Astrocyte of the spinal cord (primary cell): ENCODE measurements at places on chromosomes 13 and 19.

GRCh38 chr13:113577881-113578435 lies 6.6 kb upstream of the TFDP1 start:
- DNase-seq: no peak

DNA sequence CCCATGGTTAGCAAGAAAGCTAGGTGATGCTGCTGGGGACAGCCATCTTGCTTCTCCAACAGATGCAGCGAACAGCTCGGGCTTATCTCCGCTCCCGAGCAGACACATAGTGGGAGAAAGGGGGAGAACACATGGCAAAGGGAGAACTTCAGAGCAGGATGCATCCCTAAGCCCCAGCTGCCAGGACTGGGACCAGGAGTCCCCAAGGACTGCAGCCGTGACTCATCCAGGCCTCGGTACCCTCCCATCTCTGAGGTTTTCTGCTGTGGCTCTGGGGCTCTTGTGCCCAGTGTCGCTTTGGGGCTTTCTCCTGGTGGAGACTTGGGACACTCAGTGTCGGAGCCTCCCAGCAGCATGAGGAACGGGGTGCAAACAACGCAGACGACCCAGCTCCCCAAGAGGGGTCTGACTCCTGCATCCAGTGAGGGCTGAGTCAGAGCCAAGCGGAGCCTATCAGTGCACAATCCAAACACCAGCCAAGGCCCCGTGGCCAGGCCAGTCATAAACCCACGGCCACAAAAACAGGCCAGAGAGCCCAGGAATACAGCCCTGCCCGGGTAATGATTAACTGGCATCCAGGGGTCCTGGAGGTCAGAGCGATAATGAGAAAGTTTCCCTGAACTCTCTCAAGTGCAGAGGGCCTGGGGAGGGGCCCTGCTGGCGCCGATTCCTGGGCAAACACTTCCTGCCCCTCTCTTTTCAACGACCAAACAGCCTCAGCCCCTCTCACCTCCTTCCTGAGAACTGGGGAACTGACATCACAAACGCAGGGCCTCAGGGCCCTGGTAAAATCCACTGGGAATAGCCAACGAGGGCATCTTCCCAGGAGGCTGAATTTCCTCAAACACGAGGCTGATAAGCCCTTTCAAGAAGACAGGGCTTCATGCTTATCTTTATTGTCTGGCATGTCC lies 202.9 kb downstream of the USP12 start:
- no peak for DNase-seq

GRCh38 chr13:51603716-51604115 lies 19.5 kb downstream of the WDFY2 start:
- no peak for DNase-seq

- no peak for DNase-seq
These were observed 14.0 kb downstream of the CEACAM16 start for GRCh38 chr19:44712864-44713515.

GRCh38 chr13:74202129-74202813 lies 68.1 kb upstream of the KLF12 start:
- no peak for DNase-seq

GRCh38 chr13:78183732-78184131 lies 265.1 kb upstream of the EDNRB start:
- DNase-seq: no peak

GRCh38 chr19:19342086-19343015 lies 21.7 kb downstream of the MAU2 start:
- DNase-seq: peak; percentile 50

- no peak for DNase-seq
These were observed 61.0 kb downstream of the ING1 start for GRCh38 chr13:110774490-110774889.

DNA sequence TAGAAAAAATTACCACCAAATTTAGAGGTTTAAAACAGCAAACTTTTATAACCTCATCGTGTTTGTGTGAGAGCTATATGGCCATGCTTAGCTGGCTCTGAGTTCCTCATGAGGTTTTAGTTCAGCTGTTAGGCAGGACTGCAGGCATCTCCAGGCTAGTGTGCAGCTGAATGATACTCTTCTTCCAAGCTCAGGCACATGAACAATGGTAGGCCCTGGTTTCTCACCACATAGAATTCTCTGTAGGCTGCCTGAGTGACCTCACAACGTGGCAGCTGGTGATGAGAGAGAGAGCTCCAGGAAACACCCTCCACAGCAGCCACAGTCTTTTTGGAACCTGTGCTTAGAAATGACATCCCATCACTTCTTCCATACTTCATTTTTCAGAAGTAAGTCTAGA lies 540.6 kb upstream of the MIR17HG start:
- DNase-seq: no peak

- peak; percentile 30 for DNase-seq
These were observed 1.2 kb downstream of the KL start for GRCh38 chr13:33017323-33017929.

DNA sequence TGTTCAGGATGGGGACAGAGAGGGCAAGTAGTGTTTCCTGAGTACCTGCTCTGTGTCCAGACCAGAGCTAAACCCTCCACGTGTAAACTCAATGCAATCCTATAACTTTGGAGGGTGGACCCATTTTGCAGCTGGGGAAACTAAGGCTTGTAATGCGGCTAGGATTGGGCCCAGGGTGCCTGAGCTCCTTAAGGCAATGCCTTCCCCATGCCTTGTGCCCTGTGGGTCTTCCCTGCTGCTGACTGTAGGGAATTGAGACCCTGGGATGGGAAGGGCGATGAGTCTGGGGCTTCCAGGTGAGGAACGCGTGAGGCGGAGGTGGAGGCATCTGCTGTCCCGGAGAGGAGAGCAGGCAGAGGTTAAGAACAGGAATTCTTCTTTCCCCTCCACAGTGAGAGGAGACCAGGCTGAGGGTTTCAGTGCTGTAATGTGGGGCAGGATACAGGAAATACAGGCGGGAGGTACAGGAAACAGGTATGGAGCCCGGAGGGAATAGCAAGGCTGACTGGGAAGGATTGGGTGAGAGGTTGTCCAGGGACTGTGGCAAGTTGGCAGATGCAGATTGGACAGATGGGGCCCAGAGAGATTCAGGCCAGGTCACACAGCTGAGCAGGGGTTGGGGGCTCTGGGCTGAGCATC lies 19.2 kb downstream of the SLC27A1 start:
- DNase-seq: no peak

- peak; percentile 57 for DNase-seq
These were observed 627 bp downstream of the LIN7B start for GRCh38 chr19:49114630-49115363.

DNA sequence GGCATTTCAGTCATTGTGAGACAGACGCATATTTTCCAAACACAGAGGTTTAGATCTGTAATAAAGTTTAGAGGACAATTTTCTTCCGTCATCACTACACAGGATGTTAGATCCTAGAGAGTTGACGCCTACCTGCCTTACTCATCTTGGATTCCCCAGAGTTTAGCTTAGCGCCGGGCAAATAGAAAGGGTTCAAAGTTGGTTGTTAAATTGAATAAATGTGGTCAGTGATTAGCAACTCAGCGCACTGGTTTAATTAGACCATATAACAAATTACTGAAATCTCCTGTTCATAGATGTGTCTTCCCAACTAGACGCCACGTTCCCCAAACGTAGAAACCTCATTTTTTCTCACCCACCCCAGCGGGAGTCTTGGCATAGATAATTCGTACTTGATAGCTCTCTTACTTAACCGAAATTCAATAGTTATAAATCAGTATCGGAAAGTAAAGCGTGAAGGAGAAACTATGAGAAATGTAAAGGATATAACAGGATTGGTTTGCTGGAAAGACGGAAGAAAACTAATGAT lies 726 bp upstream of the UFM1 start:
- DNase-seq: peak; percentile 48

DNA sequence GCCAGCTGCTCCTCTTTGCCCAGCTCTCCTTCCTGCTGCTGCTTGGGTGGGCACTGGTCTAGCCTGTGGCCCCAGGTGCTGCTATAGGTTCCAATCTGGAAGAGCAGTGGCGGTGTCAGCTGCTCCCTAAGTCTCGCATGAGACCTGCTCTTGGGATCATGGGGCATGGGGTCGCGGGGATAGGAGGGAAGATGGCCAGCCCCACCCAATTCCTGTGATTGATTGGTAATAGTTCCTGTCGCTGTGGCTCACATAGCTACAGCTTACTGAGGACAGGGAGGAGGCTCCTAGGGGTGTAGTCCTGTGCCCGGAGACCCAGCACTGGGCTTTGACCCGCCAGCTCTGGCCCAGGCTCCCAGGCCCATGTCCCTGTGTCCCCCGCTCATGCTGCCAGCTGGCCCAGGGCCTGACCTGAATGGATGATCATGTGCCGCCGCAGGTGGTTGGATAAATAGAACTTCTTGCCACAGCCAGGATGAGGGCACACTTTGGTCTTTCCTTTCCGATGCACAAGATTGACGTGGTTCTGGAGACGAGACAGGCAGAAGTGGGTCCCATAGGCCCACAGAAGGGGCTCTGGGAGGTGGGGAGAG lies 4.5 kb upstream of the ELAVL3 start:
- DNase-seq: no peak

DNA sequence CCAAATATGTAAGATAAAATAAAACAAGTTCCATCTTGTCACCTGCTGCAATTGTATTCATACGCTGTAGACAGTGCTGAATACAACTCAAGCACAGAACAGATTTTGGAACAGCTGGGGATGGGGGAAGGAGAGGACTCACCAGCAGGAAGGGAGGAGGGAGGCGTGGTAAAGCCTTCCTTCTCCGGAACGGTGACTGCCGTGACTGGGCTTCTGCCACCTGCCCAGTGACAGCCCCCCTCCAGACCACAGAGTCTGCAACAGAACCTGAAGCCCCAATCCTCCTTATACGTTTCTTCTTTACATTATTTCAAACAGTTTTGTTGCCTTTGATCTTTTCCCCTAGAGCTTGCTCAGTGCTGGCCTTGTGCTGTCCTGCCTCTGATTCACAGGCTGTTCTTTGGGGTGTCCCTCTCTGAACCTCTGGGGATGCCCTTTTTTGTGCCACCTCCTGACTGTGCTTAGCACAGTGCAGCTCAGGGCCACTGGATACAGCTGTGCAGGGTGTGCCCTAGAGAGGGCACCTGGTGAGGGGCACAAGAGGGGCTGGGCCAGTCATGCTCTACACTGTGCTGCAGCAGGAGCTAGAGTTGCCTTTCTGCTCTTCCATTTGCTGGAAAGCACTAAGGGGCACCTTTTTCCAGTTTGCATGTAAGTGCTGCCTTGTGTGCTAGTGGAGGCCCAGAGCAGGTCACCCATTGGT lies 213.0 kb downstream of the ZIC5 start:
- DNase-seq: no peak

DNA sequence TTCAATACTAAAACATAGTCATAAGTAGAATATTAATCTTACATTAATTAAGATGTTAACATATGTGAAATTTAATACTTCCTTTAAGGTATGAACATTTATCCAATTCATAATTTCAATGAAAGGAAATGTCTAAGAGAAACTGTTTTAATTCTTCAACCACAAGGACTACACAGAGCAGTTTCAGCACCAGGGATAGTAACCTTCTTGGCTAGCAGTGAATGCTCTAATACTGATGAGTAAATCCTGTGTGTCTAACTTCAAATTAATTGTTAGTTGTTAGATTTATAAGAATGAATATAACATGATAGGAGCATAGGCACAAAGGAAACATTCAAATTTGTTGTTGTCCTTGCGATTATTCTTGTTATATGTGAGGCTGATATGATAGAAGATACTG lies 15.6 kb upstream of the NBEA start:
- peak; percentile 65 for DNase-seq

GRCh38 chr13:30440910-30441703 lies 18.8 kb downstream of the UBE2L5 start:
- DNase-seq: no peak
